SK-MEL-5 (cell line): ENCODE measurements at places on chromosomes 5 and 9. TPM values are rescaled to one million over a fixed set of nuclear protein-coding genes. Genes with fewer than 3 reads are reported as not detected.

GRCh38 chr5:131109540-131110255 lies 55.4 kb downstream of the HINT1 start:
- DNase-seq = peak; percentile 67

Gene HRCT1
- not detected in 2 replicates for total RNA-seq

GRCh38 chr5:35143841-35144240 lies 86.4 kb downstream of the PRLR start:
- no peak for DNase-seq

DNA sequence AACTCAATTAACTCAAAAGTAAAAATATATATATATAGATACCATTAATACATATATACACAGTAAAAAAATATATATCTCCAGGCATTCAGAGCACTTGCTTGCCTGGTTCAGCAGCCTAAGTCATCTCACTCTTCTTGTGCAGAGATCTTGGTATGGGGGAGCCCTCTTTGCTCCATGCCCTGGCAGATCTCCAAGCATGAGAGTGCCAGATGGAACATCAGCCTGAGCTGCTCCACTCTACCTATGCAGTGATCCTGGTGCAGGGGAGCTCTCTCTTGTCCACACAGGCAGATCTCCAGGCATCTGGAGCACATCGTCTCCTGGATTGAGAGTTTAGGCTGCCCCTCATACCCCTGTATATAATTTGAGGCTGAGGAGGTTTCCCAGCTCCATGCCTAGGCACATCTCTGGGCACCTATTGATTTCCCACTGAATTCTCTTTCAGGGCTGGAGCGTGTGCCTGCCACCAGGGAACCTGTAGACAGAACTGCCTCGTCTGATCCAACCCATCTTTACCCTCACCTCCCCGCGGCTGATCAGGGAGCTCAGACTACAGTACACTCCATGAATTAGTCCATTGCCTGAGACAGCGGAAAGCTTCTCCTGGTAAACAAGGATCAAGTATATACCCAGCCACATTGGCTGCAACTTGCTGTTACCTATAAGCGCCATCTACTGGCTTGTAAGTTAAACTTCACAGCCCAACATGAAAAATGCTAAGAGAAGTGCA lies 342.4 kb upstream of the GRIA1 start:
- peak; percentile 59 for DNase-seq

DNA sequence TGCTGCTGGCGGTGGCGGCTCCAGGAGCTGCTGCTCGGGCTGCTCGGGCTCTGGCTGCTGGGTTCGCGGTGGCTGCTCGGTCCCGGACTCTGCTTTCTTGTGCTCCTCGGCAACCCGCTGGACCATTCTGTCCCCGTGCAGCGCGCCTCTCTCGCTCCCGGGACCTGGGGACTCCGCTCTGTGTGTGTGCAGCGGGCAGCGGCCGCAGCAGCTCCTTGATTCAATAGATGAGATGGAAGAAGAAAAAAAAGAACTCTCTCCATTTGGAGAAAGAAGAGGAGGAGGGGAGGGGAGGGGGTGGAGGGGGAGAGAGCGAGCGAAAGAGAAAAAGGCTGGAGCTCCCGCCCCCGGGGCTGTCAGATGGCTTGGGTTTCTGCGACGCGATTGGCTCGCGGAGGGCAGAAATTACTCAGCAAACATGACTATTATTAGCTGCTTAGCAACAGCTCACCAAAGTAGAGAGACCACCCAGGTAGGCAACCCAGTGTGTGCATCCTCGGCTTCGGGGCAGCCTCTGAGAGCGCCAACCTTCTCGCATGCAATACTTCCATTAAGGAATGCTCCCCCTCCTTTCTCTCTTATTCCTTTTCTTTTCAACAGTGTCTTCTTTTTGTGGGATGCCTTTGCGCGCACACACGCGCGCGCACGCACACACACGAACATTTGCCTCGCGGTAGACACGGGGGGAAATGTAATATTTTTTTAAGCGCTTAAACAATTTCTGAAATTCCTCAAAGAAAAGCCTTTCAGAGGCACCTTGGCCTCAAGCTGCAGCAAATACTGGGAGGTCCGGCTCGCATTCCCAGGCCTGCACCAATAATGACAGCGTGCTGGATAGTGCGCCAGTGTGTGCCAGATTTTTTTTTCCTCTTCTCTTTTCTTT lies 7.6 kb downstream of the PTCH1 start:
- DNase-seq = peak; percentile 91

- no peak for DNase-seq
Observed at GRCh38 chr5:80152778-80153177, 103.1 kb downstream of the SERINC5 start.
